ENCODE measurements at places on chromosomes 13 and 19. TPM values are rescaled to one million over a fixed set of nuclear protein-coding genes. Genes with fewer than 3 reads are reported as not detected.
A peak's percentile ranks its signal among the peaks of the same experiment; 100 is the strongest.

The LAIR2 gene
- not detected for polyA plus RNA-seq

The CLDND2 gene
- not detected for polyA plus RNA-seq

DNA sequence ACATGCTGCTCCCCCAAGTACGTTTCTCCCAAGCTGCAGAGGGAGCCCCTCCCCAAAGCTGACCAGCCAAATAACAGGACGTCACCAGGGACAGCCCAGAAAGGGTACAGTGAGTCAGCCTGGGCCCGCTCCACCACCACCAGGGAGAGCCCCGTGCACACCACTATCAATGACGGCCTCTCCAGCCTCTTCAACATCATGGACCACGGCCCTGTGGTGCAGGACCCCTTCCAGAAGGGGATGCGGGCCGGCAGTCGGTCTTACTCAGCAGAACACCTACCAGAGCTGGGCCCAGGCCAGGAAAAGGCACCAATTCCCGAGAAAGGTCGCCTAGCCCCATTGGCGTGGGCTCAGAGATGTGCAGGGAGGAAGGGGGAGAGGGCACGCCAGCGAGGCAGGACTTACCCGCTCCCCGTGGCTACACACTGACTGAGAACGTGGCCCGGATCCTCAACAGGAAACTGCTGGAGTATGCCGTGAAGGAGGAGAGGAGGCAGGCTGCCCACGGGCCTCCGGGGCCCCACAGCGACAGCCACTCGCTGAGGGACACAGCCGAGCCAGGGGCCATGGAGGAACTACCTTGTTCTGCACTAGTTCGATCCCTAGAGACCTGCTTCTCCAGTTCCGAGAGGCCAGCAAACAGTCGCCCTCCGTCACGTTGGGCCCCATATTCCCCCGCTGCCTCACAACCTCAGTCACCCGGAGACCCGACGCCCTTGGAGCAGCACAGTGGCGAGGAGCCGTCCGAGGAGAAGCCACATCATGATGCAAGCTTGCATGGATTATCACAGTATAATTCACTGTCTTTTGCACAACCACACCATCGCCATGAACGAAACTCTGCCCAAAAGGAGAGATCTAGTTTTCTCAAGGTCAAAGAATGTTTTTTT lies 815.9 kb upstream of the KLHL1 start:
- no peak for DNase-seq
- H3K4me1 ChIP-seq, result no peaks in the 10 kb centered on the region
- no peaks in the 10 kb centered on the region for H3K27me3 ChIP-seq
- H3K36me3 ChIP-seq, result no peaks in the 10 kb centered on the region

GRCh38 chr19:1064661-1065605 lies 2.0 kb upstream of the ARHGAP45 start:
- peaks cover 26% of the 10 kb centered on the region for H3K27me3 ChIP-seq
- no peak overlapping the region for H3K27ac ChIP-seq
- no peak overlapping the region for H3K4me3 ChIP-seq
- peak; percentile 88 for DNase-seq

- H3K27ac ChIP-seq, result no peak overlapping the region
- H3K4me3 ChIP-seq, result no peak overlapping the region
- no peaks in the 10 kb centered on the region for H3K27me3 ChIP-seq
- DNase-seq, result no peak
Measured at GRCh38 chr19:55041244-55041626, 3.2 kb upstream of the GP6 start.

- no peaks in the 10 kb centered on the region for H3K36me3 ChIP-seq
- DNase-seq, result peak; percentile 8
- H3K27me3 ChIP-seq, result no peaks in the 10 kb centered on the region
- H3K27ac ChIP-seq, result no peak overlapping the region
Measured at GRCh38 chr19:6734096-6734696, 3.2 kb downstream of the GPR108 start.

DNA sequence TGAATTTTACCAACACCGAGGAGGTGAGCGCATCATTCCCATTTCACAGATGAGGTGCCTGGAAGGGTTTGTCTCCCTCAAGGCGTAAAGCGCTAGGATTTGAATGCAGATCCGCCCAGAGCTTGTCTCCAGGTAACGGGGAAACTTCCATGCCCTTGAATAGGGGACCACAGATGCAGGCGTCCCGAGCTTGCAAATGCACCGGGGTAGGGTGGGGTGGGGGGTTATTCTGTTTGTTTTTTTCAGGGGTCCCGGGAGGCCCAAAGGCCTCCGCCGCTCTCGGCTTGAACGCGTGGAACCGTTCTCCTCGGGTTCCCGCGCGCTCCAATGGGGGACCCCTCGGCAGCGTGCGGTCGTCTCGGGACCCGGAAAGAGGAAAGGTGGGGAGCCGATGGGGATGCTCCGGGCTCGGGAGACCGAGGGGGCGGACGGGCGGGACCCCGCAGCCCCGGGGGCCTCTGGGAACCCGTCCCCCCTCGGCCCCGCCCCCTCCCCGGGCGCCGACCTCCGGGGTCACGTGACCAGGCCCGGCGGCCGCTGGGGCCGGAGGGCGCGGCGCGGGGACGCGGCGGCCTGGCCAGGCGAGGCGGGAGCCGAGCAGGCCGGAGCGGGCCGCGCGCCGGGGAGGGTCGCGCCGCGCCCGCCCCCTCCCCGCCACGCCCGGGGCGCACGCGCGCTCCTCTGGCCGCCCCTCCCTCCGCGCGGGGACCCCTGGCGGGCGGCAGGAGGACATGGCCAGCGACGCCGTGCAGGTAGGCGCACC lies at the start of gene PKN1:
PKN1 (plus strand) TSS at position 516 of the 763 bp plus-strand sequence; CDS start at position 732, 216 bp downstream.
- H3K27me3 ChIP-seq, result no peaks in the 10 kb centered on the region
- peak; percentile 95 for DNase-seq
- peaks cover 15% of the 10 kb centered on the region for H3K4me1 ChIP-seq
- peak within 1 kb of the TSS; percentile 69 for H3K27ac ChIP-seq

GRCh38 chr13:108915095-108915633 lies 285.8 kb downstream of the MYO16 start:
- no peaks in the 10 kb centered on the region for H3K27me3 ChIP-seq
- H3K4me1 ChIP-seq, result peaks cover 5% of the 10 kb centered on the region
- H3K27ac ChIP-seq, result no peak overlapping the region
- H3K4me3 ChIP-seq, result no peak overlapping the region
- DNase-seq, result peak; percentile 41

The CNN1 gene
- polyA plus RNA-seq, result 6.6 TPM

The PRX gene
- polyA plus RNA-seq, result 2.2 TPM

DNA sequence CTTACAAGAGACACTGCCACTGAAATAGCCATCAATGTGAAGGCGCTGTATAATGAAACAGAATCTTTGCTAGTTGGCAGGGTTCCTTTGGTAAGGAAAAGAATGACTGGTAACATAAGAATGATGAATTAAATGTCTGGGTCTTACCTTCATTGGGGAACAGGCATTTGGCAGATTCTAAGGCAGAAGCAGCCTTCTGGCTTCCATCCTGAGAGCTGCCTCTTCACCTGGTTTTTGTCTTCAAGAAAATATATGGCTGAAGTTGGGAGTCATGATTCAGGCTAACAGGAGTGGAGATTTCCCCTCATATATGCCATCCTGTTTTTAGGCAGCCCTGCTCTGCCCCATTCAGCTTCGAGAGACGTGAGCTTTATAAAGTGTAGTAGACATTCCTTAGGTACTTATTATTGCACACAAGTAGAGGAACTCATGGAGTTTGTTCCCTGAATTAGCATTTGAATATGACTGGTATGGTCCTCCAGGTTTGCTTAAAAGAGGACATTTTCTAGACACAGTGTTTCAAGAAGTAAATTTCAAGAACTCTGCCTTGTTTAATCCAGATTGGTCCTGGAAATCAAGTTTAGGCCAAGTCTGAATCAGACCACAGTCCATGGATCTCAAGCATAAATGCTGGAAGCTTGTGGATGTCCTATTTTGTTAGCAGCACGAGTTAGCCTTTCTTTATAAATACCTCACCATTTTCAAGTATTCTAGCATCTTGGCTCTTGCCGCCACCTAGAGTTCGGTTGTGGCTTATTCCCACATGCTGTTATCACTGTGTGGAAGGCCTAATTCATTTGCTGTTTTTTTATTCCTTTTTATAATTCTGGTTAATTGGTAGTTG lies 56.2 kb upstream of the AKAP11 start:
- no peak overlapping the region for H3K27ac ChIP-seq
- no peaks in the 10 kb centered on the region for H3K4me1 ChIP-seq
- H3K4me3 ChIP-seq, result no peak overlapping the region
- peaks cover 40% of the 10 kb centered on the region for H3K36me3 ChIP-seq
- no peaks in the 10 kb centered on the region for H3K27me3 ChIP-seq
- DNase-seq, result peak; percentile 9

The TNNT1 gene
- polyA plus RNA-seq, result 39.5 TPM

- no peaks in the 10 kb centered on the region for H3K36me3 ChIP-seq
- no peak overlapping the region for H3K27ac ChIP-seq
- H3K4me3 ChIP-seq, result no peak overlapping the region
- no peaks in the 10 kb centered on the region for H3K4me1 ChIP-seq
- no peak for DNase-seq
Measured at GRCh38 chr19:31880283-31880682, 465.1 kb upstream of the ZNF507 start.

The CFAP97D2 gene
- polyA plus RNA-seq, result not detected

DNA sequence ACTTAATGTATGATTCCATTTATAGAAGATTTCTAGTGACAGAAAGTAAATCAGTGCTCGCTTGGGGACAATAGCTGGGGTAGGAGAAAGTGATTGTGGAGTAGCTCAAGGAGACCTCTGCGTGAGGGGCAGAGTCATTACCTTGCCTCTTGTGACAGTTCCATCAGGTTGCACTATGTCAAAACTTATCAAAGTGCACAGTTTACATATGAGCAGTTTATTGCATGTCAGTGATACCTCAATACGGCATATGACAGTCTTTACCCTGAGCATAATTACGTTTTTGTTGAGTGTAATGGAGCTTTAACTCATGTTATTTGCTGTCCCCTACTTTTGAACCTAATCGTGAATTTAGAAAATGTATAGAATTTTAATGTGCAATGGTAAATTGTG lies 15.0 kb downstream of the ARHGEF7 start:
- H3K36me3 ChIP-seq, result no peaks in the 10 kb centered on the region
- no peak overlapping the region for H3K27ac ChIP-seq
- peaks cover 9% of the 10 kb centered on the region for H3K27me3 ChIP-seq
- no peak overlapping the region for H3K4me3 ChIP-seq
- peaks cover 2% of the 10 kb centered on the region for H3K4me1 ChIP-seq
- DNase-seq, result no peak

DNA sequence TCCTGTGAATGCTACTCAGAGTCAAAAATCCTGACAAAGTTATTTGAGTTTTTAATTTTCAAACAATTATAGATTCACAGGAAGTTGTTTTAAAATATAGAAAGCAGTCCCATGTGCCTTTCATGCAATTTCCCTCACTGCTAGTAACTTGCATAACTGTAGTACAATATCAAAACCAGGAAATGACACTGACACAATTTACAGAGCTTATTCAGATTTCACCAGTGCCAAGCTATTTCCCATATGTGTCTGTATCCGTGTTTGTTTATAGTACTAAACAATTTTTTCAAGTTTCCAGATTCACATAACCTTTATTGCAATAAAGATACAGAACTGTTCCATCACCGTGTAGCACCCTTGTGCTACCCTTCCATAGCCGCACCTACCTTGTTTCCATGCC lies 934.6 kb downstream of the PCDH17 start:
- no peaks in the 10 kb centered on the region for H3K27me3 ChIP-seq
- no peaks in the 10 kb centered on the region for H3K4me1 ChIP-seq
- H3K4me3 ChIP-seq, result no peak overlapping the region

The ZNF534 gene
- not detected for polyA plus RNA-seq

DNA sequence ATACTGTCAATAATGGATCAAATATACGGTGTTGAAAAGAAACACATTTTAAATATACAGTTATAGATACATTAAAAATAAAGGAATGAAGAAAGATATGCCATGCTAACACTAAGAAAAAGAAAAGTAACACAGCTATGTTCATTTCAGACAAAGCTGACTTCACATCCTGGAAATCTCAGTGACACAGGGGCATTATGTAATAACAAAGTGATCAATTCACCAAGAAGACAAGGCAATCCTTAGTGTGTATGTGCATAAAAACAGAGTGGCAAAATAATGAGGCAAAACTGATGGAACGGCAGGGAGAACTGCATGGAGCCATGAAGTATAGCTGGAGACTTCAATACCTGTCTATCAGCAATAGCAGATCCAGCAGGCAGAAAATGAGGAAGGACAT lies 13.1 kb downstream of the ZNF14 start:
- H3K4me3 ChIP-seq, result no peak overlapping the region
- H3K4me1 ChIP-seq, result no peaks in the 10 kb centered on the region
- no peak overlapping the region for H3K27ac ChIP-seq
- no peaks in the 10 kb centered on the region for H3K27me3 ChIP-seq
- peaks cover 4% of the 10 kb centered on the region for H3K36me3 ChIP-seq
- no peak for DNase-seq

The ZSCAN5C gene
- polyA plus RNA-seq, result not detected

The SYDE1 gene
- polyA plus RNA-seq, result 40.6 TPM

DNA sequence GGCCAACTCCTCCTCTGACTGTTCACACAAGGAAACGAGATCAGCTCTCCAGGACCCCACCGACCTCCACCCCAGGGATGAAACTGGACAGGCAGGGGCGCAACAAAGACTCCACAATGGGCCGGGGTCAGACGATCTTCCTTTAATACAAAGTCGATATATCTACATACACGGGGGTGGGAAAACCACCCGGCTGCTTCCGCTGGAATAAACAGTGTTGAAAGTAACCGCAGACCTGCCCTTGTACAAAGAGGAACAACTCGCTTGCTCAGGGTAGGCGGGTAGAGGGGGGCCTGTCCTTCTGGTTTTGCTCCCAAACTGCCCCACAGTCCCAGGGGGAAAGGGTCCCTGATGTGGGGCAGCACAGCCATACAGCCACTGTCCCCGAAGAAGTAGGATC lies 135.2 kb downstream of the PTPRS start:
- H3K27me3 ChIP-seq, result no peaks in the 10 kb centered on the region
- no peak overlapping the region for H3K4me3 ChIP-seq
- DNase-seq, result no peak
- H3K36me3 ChIP-seq, result peaks cover 20% of the 10 kb centered on the region
- no peak overlapping the region for H3K27ac ChIP-seq

GRCh38 chr19:4951656-4952055 lies 17.3 kb upstream of the KDM4B start:
- H3K36me3 ChIP-seq, result peaks cover 48% of the 10 kb centered on the region
- DNase-seq, result no peak
- H3K4me3 ChIP-seq, result no peak overlapping the region

GRCh38 chr13:111399334-111399733 lies 78.9 kb downstream of the TEX29 start:
- H3K4me1 ChIP-seq, result no peaks in the 10 kb centered on the region
- no peak for DNase-seq
- no peak overlapping the region for H3K4me3 ChIP-seq
- peaks cover 21% of the 10 kb centered on the region for H3K27me3 ChIP-seq

GRCh38 chr19:13017306-13018034 lies 22.2 kb downstream of the NFIX start:
- no peak overlapping the region for H3K4me3 ChIP-seq
- H3K27ac ChIP-seq, result no peak overlapping the region
- H3K4me1 ChIP-seq, result peaks cover 25% of the 10 kb centered on the region
- no peaks in the 10 kb centered on the region for H3K36me3 ChIP-seq

- H3K4me1 ChIP-seq, result no peaks in the 10 kb centered on the region
- H3K36me3 ChIP-seq, result no peaks in the 10 kb centered on the region
- no peak for DNase-seq
Measured at GRCh38 chr13:22461854-22462490, 718.8 kb upstream of the SGCG start.

The PLEKHJ1 gene
- 128 TPM for polyA plus RNA-seq

Measured in SK-N-SH (cell line).